Activated CD8-positive, alpha-beta T cell treated with anti-CD3 and anti-CD28 coated beads, Interleukin-2, amount 10 ng/mL, durations not matched to agents 7 days and 5 days (primary cell): ENCODE measurements at places on chromosomes 7 and 10. TPM values are rescaled to one million over a fixed set of nuclear protein-coding genes. Genes with fewer than 3 reads are reported as not detected.

The TMEM139 gene
- total RNA-seq, result 0.29 TPM

The INPP5A gene
- 9.9 TPM for total RNA-seq

The NEURL1 gene
- 1.1 TPM for total RNA-seq

The KNDC1 gene
- total RNA-seq, result 0.21 TPM

The TAS2R4 gene
- 1.0 TPM for total RNA-seq

The BAZ1B gene
- 112 TPM for total RNA-seq

The FZD8 gene
- total RNA-seq, result 0.23 TPM

The STOX1 gene
- total RNA-seq, result 0.42 TPM

The EPO gene
- not detected for total RNA-seq

The BMPR1A gene
- 8.0 TPM for total RNA-seq

The TMEM236 gene
- not detected for total RNA-seq

The RELN gene
- total RNA-seq, result not detected

The C10orf105 gene
- 0.73 TPM for total RNA-seq

The ITIH2 gene
- total RNA-seq, result not detected

The ITPRID1 gene
- total RNA-seq, result not detected

The DPP6 gene
- total RNA-seq, result not detected

The SPDYE8 gene
- total RNA-seq, result not detected

The FEZF1 gene
- not detected for total RNA-seq

The NKX2-3 gene
- not detected for total RNA-seq

The SEMA3C gene
- total RNA-seq, result not detected

The C7orf33 gene
- not detected for total RNA-seq

The ZNF804B gene
- not detected for total RNA-seq

The GIMAP7 gene
- total RNA-seq, result 134 TPM

The SYT15B gene
- total RNA-seq, result 0.23 TPM

The CRYGN gene
- 0.34 TPM for total RNA-seq

The MSMB gene
- not detected for total RNA-seq

The AS3MT gene
- total RNA-seq, result 0.52 TPM

The C10orf62 gene
- total RNA-seq, result not detected

The JAKMIP3 gene
- total RNA-seq, result 0.08 TPM

The MACROH2A2 gene
- total RNA-seq, result 6.2 TPM

The ODAD2 gene
- total RNA-seq, result not detected

The SPDYE2B gene
- not detected for total RNA-seq

The TAC1 gene
- not detected for total RNA-seq

The MRPS33 gene
- 62.9 TPM for total RNA-seq

The PAPOLB gene
- 0.08 TPM for total RNA-seq

The ZNF727 gene
- total RNA-seq, result not detected
